ENCODE measurements at places on chromosomes 13 and 19. TPM values are rescaled to one million over a fixed set of nuclear protein-coding genes. Genes with fewer than 3 reads are reported as not detected.

The MYPOP gene
- total RNA-seq, result 7.5 TPM

The NHLRC3 gene
- total RNA-seq, result 35.4 TPM

The ZNF780B gene
- total RNA-seq, result 27.1 TPM

The SHC2 gene
- total RNA-seq, result 24.0 TPM

The DCT gene
- 0.18 TPM for total RNA-seq

DNA sequence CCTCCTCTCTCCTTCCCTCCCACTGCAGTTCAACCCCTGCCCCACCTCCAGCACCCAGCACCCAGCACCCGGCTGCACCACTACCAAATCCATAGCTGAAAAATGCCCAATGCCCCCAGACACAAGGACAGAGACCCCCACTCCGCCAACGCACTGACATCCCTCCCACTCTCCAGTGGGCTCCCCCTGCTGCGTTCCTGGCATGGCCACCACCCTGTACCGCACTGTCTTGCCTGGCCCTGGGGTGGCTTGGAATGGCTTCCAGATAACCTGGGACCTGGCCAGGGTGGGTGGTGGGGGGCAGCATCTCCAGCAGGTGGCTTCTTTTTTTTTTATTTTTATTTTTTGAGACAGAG lies 5.8 kb upstream of the MKNK2 start:
- no peak for DNase-seq

DNA sequence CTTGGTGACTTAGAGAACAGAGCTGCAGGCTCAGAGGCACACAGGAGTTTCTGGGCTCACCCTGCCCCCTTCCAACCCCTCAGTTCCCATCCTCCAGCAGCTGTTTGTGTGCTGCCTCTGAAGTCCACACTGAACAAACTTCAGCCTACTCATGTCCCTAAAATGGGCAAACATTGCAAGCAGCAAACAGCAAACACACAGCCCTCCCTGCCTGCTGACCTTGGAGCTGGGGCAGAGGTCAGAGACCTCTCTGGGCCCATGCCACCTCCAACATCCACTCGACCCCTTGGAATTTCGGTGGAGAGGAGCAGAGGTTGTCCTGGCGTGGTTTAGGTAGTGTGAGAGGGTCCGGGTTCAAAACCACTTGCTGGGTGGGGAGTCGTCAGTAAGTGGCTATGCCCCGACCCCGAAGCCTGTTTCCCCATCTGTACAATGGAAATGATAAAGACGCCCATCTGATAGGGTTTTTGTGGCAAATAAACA lies 9.9 kb downstream of the APOC1 start:
- DNase-seq, result no peak

DNA sequence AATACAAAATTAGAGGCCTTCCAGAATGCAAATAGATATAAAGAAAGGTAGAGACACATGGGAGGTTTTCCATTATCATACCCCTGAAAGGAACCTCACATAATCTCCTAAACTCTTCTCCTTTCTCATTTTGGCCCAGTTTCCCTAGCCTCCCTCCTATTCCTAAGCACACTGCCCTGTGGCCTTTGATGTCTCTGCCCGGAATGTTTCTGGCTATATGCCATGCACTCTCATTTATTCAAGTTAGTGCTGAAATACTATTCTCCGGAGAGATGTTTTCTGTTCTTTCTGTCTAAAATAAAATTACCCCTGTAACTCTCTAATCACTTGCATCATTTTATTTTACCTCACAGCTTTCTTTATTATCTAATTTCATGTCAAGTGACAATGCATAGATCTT lies 1287.7 kb downstream of the SLITRK5 start:
- DNase-seq, result no peak

DNA sequence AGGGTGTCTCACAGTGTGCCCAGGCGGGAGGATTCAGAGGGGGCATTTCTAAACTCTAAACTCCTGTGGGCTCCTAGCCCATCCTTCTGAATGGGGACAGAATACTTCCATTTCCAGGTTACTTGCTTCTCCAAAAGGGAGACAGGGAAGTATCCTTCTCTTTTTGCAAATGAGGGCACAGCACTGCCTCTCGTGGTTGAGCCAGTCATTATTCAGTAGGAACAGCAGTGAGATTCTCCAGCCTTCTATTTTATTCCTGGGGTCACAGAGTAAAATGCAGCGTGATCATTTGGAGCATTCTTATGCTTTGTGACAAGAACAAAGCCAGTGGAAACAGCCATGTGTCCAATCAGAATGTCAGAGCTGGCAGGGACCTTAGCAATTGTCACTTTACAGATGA lies 15.7 kb upstream of the TSHZ3 start:
- no peak for DNase-seq

DNA sequence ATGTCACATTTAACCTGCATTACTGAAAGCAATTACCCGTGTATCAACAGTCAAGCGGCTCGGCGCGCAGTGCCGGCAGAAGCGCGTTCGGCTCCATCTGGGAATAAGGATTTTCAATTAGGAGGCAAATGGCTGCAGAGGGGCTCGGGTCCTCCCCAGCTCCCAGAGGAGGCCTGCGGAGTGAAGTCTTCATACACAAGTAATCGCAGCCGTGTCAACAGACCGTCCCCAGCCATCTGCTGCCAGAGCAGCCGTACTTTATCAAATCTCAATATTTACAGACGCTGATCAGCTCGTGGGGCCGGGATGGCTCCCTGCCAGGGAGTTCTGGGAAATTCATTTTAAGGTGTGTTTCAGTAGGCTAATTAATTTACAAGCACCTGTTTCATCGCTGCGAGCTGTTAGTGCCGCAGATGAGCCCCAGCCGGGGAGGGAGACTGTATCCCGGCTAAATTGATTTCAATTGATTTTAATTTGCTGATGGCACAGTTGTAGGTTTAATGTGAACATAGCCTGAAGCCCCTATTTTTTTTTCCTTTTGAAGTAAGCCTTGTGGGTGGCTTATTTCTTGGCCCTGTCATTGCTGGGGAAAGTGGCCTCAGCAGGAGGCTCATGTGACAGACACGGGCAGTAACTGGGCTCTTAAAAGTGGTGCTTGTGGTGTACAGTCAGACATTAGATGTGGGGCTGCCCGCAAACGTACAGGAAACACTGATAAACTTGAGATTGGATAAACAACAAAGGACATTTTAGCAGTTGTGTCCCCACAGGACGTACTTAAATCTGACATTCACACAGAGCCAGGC lies 252.7 kb downstream of the TEX29 start:
- no peak for DNase-seq

DNA sequence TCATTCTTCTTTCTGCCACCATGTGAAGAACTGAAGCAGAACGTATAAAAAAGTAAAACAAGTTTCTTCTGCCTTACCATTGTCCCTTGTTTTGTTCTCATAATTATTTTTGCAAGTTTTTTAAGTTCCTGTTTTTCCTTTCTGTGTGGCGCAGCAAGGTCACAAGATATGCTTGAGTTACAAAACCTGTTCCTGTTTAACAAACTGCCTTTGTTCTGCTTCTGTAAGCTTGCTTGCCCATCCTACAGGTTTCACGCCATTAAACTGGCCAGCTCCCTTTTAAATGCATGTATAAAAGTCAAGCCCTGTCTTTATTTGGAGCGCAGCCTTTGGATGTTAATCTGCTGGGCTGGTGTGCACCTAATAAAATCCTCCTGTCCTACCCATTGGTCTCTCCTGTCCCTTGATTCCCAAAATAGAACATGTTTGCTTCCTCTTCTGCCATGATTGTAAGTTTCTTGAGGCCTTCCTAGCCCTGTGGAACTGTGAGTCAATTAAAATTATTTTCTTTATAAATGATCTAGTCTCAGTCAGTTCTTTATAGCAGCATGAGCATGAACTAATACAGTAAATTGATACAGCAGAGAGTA lies 1115.4 kb downstream of the SLITRK1 start:
- no peak for DNase-seq

DNA sequence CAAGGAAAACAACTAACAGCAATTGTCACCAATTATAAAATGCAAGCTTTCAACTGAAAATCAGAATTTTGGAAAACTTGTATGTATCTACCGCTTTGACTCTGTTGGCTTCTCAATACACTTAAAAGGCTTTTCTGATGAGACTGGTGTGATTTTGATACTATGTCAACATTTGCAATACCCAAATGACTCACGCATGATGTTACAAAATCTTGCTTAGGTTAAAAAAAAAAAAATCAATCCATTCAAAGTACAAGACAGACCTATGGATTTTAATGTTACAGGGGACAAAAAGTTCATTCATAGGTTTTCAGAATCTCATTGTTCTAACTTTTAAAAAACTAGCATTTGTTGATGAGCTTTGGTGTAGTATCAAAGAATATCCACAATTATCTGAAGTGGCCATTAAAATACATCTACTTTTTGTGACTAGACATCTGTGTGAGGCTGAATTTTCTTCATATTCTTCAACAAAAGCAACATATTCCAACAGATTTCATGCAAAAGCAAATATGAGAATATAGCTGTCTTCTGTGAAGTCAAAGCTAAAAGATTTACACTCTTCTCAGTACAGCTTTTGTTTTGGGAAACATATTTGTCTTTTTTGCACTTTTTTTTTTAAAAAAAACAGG lies 10.7 kb downstream of the ELF1 start:
- DNase-seq, result no peak

GRCh38 chr19:33235996-33236350 lies 10.3 kb upstream of the SLC7A10 start:
- no peak for DNase-seq

- DNase-seq, result no peak
Observed at GRCh38 chr13:103638706-103639105, 572.5 kb upstream of the SLC10A2 start.

- DNase-seq, result no peak
Observed at GRCh38 chr13:107690181-107690580, 525.2 kb downstream of the LIG4 start.

- DNase-seq, result no peak
Observed at GRCh38 chr13:24194447-24194846, 33.9 kb downstream of the SPATA13 start.

DNA sequence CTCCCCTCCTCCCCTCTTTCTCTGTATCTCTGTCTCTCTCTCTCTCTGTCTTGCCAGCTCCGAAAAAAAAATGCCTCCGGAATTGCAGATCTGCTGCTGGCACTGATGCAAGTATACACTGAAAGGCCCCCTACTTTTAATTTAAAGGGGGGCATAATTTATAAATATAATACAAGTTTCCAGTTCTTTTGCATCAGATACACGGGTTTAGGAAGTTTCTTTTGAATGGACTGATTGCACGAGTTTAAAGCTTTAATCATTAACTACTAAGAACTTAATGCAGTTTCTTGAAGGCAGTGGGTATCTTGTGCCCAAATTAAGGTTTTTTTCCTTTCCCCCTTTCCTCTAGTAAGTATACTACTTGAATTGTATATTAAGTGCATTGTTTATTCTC lies 1.4 kb downstream of the FGF9 start:
- DNase-seq, result no peak

GRCh38 chr19:55993492-55993891 lies 6.9 kb downstream of the NLRP5 start:
- no peak for DNase-seq

Measured in lower lobe of right lung (tissue), 2 donors.